Stimulated activated CD4-positive, alpha-beta T cell treated with anti-CD3 and anti-CD28 coated beads, Interleukin-1b, Interleukin-23, amount 100 ng/mL, for 48 hours (primary cell): ENCODE measurements at places on chromosomes 11 and 22.

DNA sequence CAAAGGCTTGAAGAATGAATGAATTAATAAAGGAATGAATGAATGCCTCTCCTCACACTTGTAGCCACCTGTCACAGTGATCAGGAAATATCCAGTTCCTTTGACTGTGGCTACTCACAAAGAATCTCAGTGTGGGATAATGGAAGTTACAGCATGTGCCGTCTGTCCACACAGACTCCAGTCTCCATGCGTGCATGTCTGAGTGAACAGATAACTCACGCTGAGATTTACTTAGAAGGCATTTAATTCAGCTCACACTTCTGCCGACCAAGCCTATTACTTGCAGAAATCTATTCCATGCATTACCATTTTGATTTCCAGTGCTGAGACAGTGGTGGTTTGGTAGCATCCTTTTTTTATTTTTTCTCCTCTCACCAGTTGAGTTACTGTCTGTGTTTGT, 32.3 kb upstream of the HMGXB4 start:
- DNase-seq, result no peak

DNA sequence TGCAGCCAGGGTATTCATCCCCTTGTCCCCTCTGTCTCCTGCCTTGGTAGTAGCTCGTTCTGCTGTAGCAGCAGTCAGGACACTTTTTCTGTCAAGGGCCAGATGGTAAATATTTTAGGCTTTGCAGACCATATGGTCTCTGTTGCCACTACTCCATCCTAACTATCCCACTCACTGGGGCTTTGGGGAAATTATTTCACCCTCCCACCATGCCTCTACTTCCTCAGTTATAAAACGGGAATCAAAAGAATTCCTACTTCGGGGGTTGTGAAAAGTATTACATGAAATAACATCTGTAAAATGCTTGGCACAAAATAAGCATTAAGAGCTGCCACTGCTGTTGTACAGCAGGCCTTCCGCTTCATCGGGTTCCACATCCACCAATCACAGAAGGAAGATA, 89.9 kb upstream of the LDLRAD3 start:
- no peak for DNase-seq

GRCh38 chr22:42310291-42311015, 40.0 kb upstream of the TCF20 start:
- DNase-seq, result no peak

DNA sequence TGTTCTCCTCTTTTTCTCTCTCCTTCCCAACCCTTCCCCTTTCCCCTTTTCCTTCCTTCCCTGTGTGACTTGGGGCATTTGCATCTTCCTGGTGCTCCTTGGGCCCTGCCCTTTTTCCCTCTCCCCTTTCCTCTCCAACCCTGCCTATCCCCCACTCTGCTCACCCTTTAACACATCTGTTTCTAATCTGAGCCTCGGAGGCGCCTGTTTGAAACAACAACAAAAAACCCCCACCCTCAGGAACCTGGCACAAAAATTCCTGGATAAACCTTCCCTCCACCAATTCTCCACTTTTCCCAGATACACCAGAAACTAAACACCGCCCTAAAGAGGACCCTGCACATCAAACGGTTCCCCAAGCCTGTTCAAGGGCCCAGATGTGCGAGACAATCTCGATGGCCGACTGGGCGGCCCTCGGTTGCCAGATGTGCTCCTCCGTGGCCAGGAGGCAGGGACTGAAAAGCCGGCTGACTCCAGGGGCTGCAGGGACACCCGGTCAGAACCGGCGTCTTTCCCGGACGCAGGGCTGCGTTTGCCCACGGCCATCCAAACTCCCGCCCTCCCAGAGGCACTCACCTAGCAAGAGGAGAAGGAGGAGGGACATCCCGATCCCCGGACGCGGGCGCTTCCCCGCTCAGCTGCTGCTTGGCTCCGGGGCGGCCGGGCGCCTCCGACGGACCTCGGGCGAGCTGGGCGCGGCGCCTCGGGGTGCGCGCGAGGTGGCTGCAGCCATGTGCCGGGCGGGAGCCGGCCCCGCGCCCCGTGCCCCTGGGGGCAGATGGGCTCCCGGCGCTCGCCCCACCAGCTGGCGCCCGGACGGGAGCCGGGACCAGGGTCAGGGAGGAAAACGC, 486 bp downstream of the CLMP start:
- DNase-seq, result no peak

GRCh38 chr11:20647976-20648565, 21.3 kb upstream of the NELL1 start:
- peak; percentile 9 for DNase-seq

DNA sequence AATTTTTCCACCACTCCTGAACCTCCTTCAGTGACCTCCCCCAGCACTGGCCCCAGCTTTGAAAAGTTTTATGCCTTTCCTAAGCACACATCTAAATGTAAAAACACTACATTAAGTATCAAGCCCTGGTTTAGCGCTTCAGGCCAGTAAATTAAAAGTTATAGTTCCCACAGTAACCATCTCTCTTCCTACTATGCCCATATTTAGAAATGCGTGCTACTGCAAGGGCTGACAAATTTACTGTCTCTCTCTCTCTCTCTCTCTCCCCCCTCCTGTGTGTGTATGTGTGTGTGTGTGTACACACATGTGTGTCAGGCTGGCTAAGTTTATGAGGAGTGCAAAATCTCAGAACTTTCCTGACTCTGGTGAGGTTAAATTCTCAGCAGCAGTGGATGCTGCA, 231.4 kb downstream of the LARGE1 start:
- no peak for DNase-seq

DNA sequence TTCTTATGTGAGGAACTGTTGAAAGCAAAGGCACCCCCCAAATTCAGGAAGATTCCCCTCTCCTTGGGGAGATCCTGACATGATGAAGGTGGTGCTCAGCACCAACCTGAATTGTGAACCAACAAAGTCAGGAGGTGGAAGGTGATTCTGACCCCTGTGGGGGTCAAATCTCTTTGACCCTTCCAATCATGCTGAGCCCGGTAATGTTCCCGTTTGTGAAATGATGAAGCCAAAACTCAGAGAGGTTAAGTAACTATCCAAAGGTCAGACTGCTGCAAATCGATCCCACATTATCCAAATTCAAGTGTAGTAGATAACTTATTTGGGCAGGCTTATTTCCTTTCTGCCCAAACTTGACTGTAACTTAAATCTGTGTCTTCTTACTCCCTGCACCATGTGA, 19.1 kb downstream of the SERPING1 start:
- DNase-seq, result no peak

DNA sequence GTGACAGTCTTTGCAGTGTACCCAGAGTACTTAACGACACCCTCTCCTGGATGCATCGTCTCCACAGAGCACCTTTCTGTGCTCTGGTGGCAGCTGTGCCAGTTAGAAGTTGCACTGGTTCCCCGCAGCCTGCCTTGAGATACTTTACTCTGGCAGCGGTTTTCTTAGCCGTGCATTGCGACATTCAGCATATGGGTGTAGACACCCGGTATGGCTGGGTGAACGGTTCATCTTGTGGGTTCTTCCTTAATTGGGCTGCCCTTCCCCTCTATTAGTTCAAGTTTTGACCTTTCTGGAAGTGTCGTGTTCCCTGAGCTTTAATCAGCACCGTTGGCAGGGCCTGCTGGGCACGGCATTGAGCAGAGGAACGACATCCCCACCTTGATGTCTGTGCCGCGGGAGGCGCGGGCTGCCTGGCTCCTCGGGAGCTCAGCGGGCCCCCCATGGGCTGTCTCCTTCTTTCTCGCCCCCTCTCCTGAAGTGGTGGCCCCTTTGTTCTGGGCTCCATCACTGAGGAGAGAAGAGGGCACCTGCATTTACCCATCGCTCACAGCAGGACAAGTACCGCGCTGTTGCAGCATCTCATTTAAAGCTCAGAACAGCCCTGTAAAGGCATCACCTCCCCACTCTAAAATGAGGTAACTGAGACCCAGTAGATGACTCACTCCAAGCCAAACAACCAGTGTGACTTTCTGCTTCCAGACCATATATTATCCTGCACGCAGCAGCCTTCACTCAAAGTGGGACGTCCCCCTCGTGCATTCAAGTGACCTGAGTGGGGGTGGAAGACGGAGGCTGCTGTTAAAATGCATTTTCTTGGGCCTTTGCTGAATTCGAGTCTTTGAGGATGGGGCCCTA, 13.3 kb downstream of the FAM83F start:
- DNase-seq, result no peak

DNA sequence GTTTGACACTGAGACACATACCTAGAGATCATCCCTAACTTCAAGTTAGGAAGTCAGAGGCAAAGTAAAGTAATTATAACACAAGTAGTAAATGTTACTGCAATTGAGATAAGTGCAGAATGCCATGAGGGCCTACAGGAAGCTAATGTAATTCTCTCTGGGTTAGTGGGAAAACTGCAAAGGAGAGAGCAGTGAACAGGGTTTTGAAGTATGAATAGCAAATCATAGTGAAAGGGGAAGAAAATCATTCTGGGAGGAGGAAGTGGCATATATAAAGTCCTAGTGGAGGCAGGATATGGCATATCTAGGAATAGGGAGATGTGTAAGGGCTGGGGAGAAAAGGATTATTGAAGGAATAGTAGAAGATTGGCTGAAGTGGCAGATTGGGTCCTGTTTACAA, 27.9 kb downstream of the RNF169 start:
- DNase-seq, result no peak

DNA sequence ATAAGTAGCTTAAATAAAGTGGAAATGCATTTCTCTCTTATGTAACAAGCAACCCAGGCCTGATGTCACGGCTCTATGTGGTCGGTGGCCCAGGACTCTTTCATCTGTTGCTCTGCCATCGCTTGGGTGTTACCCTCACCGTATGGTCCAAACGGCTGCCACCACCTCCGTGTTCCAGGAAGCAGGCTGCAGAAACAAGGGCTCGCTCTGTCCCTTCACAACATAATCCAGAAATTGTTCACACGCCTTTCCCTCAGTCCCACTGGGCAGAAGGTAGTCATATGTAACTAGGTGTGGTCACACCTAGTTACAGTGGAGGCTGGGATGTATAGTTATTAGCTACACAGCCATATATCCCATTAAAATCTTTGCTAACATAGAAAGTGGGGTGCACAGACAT, 421.0 kb downstream of the SOX6 start:
- DNase-seq, result no peak

- no peak for DNase-seq
These were observed 8.2 kb upstream of the KLHL35 start for GRCh38 chr11:75440960-75441803.

DNA sequence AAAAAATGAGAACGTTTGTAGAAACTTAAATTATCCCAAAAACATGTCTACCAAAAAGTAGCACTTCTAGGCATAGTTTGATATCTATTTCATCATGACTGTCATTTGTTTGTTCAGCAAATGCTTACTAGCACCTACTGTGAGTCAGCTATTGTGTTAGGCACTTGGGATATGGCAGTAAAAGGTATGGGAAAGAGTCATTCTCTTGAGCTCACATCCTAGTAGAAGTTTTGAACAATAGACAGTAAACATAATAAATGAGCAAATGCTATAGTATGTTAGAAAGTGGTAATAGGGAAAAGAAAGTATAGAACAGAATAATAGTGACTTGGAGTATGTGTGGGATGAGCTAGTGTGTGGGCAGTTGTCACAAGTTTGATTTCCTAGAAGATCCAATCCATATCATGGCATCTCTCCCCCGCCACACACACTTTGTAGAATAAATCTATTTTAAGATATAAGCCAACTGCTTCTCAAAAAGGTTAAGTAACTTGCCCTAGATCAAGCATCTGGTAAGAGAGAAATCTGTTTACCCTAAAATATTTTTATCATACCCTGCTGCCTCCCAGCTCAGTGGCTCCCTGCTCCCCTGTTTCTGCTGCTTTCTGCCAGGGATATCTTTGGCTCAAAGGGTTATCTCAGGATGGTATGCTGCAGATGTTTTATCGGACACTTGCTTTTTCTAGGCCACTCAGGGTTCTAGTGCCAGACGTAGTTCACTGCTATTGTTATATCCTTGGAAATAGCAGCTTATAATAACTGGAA, 129.7 kb downstream of the NCAM1 start:
- no peak for DNase-seq

GRCh38 chr11:2209900-2210321, 38.3 kb upstream of the TH start:
- DNase-seq, result no peak

DNA sequence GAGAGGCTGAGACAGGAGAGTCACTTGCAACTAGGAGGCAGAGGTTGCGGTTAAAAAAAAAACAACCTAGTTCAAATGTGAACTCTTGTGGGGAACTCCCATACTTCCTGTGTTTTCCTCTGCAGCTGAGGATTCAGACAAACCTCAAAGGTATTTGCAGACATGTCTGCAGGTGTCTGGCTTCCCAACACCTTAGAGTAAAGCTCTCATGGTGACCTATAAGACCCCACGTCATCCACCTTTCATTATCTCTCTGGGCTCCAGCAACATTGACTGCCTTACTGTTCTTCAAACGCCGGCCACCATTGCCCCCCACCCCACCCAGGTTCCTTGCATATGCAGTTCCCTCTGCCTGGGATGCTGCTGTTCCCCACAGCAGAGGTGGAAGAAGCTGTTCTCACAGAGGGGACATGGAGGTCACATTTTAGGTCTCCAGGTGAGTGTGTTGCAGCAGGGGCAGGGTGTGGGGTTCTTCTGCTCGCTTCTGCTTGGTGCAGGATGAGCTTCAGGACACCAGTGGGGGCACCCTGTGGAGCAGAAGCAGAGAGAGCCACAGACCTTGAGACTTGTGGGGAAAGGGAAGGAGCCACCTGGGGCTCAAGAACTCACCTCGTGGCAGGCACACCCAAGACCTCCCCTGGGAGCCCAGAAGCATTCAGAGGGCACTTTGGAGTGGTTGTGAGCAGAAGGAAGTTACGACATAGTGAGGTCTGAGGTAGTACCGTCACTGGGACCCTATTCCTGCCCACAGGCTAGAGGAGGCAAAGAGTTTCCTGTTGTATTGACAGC, 203.2 kb downstream of the CSNK2A3 start:
- no peak for DNase-seq

DNA sequence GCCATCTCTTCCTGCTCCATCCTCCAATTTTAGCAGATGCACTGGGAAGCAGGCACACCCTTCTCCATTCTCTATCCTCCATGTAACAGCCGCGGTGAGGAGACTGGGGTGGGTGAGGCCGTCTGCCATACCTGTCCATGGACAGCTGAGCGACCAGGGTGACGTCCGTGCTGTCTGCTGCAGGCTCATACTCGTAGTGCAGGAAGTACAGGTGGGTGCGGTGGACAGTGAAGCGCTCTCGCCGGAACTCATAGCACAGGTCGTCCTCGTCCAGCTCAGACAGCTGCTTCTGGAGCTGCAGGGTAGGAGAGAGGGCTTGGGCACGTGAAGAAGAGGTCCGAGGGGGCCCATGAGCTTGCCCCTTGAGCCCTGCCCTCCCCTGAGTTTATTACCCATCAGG, 257.8 kb upstream of the SYN3 start:
- no peak for DNase-seq

DNA sequence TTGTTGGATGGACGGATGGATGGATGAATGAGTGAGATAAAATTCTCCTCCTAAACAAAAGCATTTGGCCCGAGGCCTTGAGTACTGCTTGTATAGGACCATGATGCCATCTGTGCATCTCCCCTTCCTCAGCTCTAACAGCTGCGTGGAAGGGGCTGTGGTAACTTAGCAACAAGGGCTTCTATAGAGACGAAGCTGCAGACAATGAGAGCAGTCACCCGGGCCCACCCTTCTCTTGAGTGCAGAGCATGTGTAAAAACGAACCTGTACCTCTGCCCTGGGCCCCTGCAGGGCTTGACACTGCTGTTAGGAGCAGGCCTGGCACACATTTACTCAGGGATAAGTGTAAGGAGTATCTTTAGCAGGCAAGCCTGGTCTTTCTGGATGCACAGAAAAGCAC, 391.5 kb downstream of the CADM1 start:
- no peak for DNase-seq
